ENCODE measurements at places on chromosomes 1 and 21. TPM values are rescaled to one million over a fixed set of nuclear protein-coding genes. Genes with fewer than 3 reads are reported as not detected.
A peak's percentile ranks its signal among the peaks of the same experiment; 100 is the strongest.

Gene GNG4
- 2.3 TPM for total RNA-seq

Gene SNX7
- 0.19 TPM for total RNA-seq

Gene TNNI3K
- not detected for total RNA-seq

DNA sequence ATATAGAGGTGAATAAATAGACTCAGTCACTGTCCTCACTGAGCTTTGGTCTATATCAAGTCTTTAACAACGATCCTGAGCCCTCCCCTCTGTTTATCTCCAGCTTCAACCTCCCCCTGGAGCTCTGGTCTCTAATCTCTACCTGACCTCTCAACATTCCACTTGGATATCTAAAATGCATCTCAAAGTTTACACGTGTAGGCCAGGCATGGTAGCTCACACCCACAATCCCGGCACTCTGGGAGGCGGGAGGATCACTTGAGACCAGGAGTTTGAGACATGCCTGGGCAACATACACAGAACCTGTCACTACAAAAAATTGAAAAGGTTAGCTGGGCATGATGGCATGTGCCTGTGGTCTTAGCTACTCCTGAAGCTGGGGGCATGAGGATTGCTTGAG, 53.4 kb downstream of the GADD45A start:
- peaks cover 7% of the 10 kb centered on the region for H3K4me1 ChIP-seq
- DNase-seq, result no peak
- no peak overlapping the region for H3K4me3 ChIP-seq
- no peaks in the 10 kb centered on the region for H3K36me3 ChIP-seq

- H3K27me3 ChIP-seq, result no peaks in the 10 kb centered on the region
- no peaks in the 10 kb centered on the region for H3K36me3 ChIP-seq
- DNase-seq, result no peak
- no peak overlapping the region for H3K4me3 ChIP-seq
- peaks cover 12% of the 10 kb centered on the region for H3K4me1 ChIP-seq
- no peak overlapping the region for H3K27ac ChIP-seq
These were observed 32.3 kb downstream of the LRRC8B start for GRCh38 chr1:89556726-89557444.

- DNase-seq, result no peak
- H3K27me3 ChIP-seq, result no peaks in the 10 kb centered on the region
- no peaks in the 10 kb centered on the region for H3K36me3 ChIP-seq
- no peaks in the 10 kb centered on the region for H3K4me1 ChIP-seq
- no peak overlapping the region for H3K27ac ChIP-seq
These were observed 836.7 kb upstream of the ADAMTS5 start for GRCh38 chr21:27803571-27803970.

- H3K27ac ChIP-seq, result no peak overlapping the region
- no peaks in the 10 kb centered on the region for H3K27me3 ChIP-seq
- H3K4me1 ChIP-seq, result no peaks in the 10 kb centered on the region
These were observed 49.3 kb upstream of the POU2F1 start for GRCh38 chr1:167171286-167171929.

DNA sequence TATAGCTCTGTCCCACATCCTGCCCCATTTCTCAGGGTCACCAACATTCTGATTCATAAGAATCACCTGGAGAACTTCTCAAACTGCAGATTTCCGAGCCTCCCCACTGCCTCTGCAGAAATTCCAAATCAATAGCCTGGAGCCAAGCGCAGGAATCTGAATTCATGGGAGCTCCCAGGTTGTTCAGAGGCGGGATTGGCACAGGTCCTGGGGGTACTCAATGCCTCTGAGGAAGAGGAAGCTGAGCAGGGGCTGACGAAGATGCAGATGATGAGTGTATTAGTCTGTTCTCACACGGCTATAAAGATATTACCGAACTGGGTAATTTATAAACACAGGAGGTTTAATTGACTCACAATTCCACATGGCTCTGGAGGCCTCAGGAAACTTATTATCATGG, 455.5 kb downstream of the MATN1 start:
- no peak overlapping the region for H3K4me3 ChIP-seq
- no peaks in the 10 kb centered on the region for H3K36me3 ChIP-seq
- H3K4me1 ChIP-seq, result no peaks in the 10 kb centered on the region
- H3K27ac ChIP-seq, result no peak overlapping the region
- no peaks in the 10 kb centered on the region for H3K27me3 ChIP-seq
- no peak for DNase-seq

GRCh38 chr1:200147742-200148141, 120.2 kb downstream of the NR5A2 start:
- no peak overlapping the region for H3K27ac ChIP-seq
- peaks cover 4% of the 10 kb centered on the region for H3K4me1 ChIP-seq
- H3K4me3 ChIP-seq, result no peak overlapping the region
- H3K27me3 ChIP-seq, result no peaks in the 10 kb centered on the region
- H3K36me3 ChIP-seq, result no peaks in the 10 kb centered on the region
- DNase-seq, result no peak

GRCh38 chr1:39885516-39885915, 2.2 kb upstream of the TRIT1 start:
- no peak overlapping the region for H3K27ac ChIP-seq
- peaks cover 5% of the 10 kb centered on the region for H3K36me3 ChIP-seq
- H3K4me3 ChIP-seq, result no peak overlapping the region
- DNase-seq, result no peak
- H3K4me1 ChIP-seq, result peaks cover 9% of the 10 kb centered on the region

- H3K4me3 ChIP-seq, result no peak overlapping the region
- H3K27me3 ChIP-seq, result no peaks in the 10 kb centered on the region
- no peaks in the 10 kb centered on the region for H3K4me1 ChIP-seq
- H3K27ac ChIP-seq, result no peak overlapping the region
- no peaks in the 10 kb centered on the region for H3K36me3 ChIP-seq
- no peak for DNase-seq
These were observed 30.9 kb upstream of the UBE2U start for GRCh38 chr1:64172458-64172983.

DNA sequence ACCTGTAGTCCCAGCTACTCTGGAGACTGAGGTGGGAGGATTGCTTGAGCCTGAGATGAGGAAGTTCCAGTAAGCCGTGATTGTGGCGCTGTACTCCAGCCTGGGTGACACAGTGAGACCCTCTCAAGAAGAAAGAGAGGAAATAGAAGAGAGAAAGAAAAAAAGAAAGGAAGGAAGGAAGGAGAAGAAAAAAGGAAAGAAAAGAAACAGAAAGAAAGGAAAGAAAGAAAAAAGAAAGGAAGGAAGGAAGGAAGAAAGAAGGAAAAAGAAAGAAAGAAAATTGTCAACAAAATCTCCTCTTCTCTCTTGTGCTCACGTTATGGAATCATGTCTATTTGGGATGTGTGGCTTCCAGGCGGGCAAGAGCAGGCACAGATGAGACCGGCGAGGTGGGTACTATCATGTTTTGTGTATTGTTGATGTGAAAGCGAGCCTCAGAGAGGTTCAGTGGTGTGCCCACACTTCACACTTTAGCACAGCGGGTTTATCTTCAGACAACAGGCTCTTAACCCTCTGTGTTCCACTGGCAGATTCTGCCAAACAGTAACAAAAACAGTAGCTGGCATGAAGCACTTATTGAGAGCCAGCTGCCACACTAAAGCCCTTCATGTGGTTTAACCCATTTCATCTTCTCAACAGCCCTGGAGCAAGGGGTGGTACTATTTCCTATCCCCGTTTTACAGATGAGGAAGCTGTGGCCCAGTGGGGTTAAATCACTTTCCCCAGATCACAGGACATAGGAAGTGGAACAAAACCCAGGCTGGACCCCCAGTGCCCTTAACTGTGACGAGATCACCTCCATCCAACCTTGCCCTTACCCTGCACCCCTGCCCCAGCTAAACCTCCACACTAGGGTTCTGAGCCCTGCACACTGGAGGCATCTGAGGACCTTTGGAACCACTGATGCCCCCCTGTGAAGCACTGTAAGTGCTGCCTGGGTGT, 94.7 kb upstream of the TARDBP start:
- no peaks in the 10 kb centered on the region for H3K27me3 ChIP-seq
- DNase-seq, result peak; percentile 49
- peaks cover 31% of the 10 kb centered on the region for H3K4me1 ChIP-seq
